ENCODE measurements at places on chromosomes 3 and 15.

GRCh38 chr3:124904835-124905492, 17.8 kb upstream of the ITGB5 start:
- no peak for DNase-seq

GRCh38 chr3:65669163-65669875, 369.4 kb downstream of the MAGI1 start:
- peak; percentile 62 for DNase-seq

GRCh38 chr15:49656734-49657133, 35.9 kb downstream of the DTWD1 start:
- no peak for DNase-seq

DNA sequence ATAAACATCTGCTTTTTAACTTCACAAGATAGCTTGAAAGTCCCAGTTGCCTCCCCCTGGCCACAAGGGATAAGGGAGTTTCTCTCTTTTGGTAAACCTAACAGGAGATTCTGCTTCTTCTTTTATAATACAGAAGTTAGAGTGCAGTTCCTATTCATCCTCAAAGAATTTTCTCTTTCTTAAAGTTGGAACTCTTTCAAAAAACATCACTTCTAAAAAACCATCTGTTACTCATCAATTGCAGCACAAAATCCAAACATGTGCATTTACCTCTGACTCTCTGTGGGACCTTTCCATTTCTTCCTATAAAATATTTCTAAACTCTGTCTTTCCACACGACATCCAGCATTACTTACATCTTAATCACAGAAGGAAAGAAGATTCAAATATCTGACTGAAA, 5.1 kb downstream of the DPH6 start:
- DNase-seq = no peak

DNA sequence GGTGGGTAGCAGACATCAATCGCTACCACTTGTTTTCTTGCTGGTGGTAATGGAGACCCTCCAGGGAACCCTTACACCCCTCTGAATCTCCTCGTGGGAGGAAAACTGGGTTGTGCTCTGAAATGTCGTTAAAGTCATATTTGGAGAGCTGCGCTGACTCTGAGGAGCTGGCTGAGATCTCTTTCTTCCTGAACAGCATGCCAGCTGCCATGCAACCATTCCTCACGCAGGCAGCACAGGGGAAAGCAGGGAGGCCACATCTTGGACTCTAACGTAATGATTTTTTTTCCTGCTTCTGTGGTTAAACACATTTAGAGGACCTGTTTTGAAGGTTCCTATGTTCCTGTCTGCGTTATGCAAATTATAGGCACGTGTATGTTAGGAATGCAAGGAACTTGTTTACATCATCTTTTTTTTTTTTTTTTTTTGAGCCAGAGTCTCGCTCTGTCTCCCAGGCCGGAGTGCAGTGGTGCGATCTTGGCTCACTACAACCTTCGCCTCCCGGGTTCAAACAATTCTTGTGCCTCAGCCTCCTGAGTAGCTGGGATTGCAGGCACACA, 156.7 kb downstream of the TJP1 start:
- DNase-seq = peak; percentile 40

DNA sequence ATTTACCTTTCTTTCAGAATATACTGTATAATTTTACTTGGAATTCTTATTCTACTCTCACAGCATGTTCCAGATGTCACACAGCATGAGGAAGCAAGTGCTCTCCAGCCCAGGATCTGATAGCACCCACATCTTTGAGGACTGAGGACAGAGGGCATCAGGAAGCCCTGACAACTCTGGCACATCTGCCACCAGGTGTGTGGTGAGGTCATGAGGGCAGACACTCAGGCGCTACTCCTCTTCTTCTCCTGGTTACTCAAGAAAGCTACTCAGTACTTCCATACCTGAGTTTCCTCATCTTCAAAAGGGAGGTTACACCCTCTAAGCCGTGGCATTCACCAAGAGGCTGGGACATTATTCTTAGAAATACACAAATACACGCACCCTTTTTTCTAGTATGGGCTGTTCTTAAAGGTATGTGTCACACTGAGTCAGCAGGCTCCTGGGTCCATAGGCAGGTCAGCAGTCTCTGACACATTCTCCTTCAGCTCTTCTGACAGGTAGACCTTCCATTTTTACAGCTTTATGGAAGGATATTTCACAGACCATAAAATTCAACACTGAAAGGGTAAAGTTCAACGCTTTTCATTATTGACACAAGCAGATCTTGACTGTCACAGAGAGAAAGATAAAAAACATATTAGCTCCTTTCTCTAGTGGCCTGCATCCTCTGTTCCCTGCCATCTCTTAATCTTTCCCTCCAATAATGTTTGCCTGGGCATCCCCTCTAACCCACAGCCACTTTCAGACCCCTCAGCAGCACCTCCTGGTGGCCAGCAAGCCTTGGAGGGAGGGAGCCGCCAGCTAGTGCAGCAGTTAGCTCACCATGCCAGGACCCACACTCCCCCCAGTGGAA, 103.2 kb upstream of the TJP1 start:
- DNase-seq = peak; percentile 92

DNA sequence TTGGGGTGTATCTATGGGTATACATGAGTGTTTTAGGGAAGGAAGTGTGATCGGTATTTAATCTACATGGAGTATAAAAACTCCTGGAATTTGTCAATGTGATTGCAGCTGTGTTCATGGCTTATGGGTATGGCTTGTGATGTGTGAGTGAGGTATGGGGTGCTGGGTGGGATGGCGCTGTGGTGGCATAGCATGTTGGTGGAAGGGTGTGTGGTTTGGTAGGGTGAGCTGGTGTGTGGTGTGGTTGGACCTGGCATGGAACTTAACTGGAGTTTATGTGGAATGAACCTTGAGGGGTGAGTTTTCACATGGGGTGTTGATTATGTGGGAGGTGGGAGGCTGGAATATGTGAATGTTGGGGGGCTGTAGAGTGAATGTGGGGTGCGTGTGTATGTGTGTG, 492 bp upstream of the MOBP start:
- DNase-seq = no peak

DNA sequence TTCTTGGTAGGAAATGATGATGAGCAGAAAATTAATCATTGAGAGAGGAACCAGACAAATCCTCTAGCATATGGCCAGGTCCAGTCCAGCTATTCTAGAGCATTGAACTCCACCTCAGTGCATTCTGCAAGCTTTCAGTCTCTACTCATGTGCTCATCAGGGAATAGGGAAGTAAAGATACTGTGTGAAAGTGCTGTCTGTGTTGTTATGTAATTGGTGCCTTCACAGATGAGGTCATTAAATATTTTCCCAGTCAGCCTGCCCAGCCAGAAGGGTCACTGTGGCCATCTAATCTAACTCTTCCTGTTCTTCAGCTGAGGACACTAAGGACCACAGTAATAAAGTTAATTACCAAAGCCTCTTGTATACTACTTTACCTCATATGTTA, 28.2 kb downstream of the C3orf62 start:
- DNase-seq = peak; percentile 56

- no peak for DNase-seq
These were observed 4.5 kb upstream of the ZXDC start for GRCh38 chr3:126480206-126480605.

GRCh38 chr3:108051005-108051404, 39.8 kb downstream of the CD47 start:
- DNase-seq = no peak
